DMS53 (cell line): ENCODE measurements at places on chromosomes 2 and 18.

GRCh38 chr2:75155115-75155514 is 44.2 kb downstream of the TACR1 start:
- no peak for DNase-seq

- DNase-seq = peak; percentile 41
Observed at GRCh38 chr18:8260319-8260718, 348.9 kb upstream of the RAB12 start.

DNA sequence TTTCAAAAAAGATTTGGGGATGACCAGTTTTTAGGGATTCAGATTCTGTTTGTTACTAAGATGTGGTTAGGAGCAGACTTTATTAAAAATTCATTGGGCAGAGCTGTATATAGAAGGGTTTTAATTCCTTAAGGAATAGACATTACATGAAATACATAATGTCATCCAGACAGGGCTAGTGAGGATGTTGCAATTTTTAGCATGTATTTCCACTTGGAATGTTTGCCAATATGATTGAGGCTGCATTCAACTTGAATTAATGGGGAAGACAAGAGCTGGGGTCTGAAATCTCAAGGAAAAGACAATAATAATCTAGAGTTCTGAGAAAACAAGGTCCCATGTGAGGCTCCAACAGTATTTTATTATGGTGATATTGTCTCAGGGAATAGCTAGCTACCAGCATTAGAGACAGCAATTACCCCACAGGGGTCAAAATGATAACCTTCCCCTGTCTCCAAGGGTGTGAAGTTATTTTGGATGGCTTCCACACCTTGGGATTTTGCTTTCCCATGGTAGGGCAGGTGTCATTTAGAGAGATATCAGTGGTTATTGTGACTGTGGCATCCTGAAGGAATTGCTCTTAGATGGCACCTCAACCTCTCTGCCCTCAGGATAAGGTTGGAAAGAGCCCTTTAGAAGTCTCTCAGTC is 60.2 kb downstream of the VSNL1 start:
- DNase-seq = no peak

DNA sequence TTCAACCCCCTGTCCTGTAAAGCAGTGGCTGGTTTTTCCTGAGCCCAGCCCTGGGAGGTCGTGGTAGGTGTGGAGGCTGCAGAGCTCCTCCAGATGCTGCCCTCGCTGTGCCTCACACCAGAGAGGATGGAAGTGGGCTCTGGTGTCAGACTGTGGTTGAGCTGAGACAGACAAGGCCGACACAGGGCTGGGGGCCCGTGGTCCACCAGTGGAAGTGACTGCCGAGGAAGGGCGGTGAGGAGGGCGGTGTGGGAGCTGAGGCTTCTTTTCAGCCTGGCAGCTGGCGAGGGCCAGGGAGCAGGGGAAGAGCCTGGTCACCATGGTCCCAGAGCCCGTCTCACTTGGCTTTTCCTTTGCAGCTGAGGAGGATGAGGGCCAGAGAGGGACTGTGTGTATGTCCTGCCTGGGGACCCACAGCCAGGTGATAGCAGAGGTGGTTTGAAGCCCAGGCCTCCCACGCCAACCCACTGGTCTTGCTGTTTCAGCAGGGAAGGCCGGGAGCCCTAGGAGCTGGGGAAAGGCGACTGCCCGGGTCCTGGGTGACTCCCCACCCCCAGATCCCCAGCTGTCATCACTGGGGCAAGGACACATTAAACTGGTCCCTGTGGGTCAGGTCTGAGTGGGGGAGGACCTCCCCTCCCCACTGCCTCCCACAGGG is 8.5 kb downstream of the SFTPB start:
- no peak for DNase-seq

GRCh38 chr18:48321121-48321520 is 88.1 kb downstream of the ZBTB7C start:
- peak; percentile 84 for DNase-seq
